ENCODE measurements at places on chromosomes 12 and 14.

DNA sequence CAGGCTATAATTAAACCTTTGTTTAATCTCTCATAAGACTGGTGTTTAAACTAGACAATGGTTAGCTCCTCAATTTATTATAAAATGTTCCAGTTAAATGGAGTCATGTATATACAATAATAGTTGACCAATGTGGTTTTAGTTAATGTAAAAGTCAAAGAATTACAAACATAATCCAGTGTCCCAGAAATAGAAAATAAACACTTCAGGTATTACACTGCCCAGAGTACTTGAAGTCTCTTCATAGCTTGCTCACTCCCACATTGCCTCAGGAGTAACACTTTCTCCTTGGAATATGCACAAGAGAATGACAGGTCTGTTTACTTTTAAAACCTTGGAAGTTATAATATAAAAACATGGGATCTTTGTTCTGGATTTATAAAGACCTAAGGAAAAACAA, 60.5 kb downstream of the SLC38A1 start:
- no peak for DNase-seq

DNA sequence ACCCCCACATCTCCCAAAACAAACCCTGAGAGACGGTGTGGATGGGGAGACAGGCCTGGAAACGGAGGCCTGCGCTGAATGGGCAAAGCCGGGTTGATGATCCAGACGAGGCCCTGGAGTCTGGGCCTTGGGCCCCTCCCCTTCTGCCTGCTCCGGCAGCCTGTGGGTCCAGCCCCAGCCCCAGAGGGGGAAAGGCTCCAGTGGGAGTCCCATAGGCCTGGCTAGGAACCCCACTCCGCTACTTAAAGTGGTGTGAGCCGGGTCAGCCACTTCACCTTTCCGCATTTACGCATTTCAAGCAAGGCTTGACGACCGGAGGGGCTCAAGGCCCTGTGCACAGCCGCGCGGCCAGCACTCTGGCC, 695 bp upstream of the TNFAIP2 start:
- no peak for DNase-seq

- no peak for DNase-seq
These were observed 8.4 kb upstream of the GLIPR1 start for GRCh38 chr12:75471902-75472890.

DNA sequence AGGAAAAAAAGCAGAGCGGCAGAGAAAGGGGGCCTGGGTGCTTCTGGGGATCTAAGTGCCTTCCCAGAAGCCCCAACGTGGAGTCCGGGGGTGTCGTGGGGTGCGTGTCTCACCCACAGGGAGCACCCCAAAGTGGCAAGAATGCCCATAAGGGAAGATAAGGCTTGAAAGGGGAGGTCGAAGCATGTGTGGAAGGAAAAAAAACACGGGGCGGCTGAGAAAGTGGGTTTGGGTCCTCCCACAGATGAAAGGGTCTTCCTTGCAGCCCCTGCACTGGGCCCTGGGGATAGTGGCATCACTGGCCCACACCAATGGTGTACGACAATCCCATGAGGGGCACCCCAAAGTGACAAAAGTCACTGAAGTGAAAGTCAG, 275.5 kb downstream of the ALG10 start:
- no peak for DNase-seq

- no peak for DNase-seq
These were observed 17.7 kb downstream of the STXBP6 start for GRCh38 chr14:25032092-25032784.

GRCh38 chr14:77302926-77303325, 17.8 kb downstream of the POMT2 start:
- no peak for DNase-seq

DNA sequence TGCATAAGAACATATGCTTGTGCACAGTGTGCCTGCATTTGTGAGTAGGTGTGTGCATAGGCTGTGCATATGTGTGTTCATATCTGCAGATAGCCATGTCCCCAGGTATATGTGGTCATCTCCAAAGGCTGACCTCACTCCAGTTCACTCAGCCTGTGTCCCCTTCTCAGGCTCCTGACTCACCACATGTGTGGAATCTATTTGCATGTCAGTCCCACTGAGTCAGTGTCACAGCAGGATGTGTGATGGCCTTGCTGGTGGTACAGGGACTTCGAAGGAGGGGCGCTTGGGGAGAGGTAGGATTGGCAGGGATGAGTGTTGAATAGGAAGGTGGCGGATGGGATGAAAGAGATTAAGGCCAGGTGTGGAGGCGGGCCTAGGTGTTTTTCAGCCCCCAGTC, 35.5 kb downstream of the KRT80 start:
- no peak for DNase-seq

- no peak for DNase-seq
These were observed 115.0 kb downstream of the CALM1 start for GRCh38 chr14:90511795-90512328.

DNA sequence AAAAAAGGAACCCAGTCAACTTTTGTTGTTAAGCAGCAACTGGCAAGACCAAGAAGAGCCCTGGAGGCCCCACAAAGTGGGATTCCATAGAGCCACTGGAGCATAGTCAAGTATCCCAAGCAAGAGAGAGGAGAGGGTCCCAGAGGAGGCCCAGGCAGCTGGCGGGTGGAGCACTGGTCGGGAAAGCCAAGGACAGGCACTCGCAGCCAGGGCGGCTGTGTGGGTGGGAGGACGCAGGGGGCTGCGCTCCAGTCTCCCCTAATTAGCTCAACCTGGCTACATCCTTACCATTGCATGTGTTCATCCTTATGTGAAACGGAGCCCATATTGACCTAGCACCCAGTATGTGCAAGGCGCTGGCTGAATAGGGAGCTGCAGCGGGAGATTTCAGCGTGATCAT, 18.3 kb upstream of the ZFP36L1 start:
- DNase-seq: no peak

- DNase-seq: peak; percentile 56
These were observed at the start of gene OGFOD2 for GRCh38 chr12:122974892-122975789. TSS of gene OGFOD2 (plus strand) at chr12:122975244. CDS start at chr12:122975252, 8 bp downstream.

GRCh38 chr12:6335451-6336078, 6.3 kb downstream of the TNFRSF1A start:
- no peak for DNase-seq

- DNase-seq: no peak
These were observed 90.6 kb downstream of the CIT start for GRCh38 chr12:119786539-119786938.

- DNase-seq: no peak
These were observed 6.0 kb downstream of the SPTB start for GRCh38 chr14:64873506-64874219.

GRCh38 chr12:21151184-21151583, 20.2 kb downstream of the SLCO1B1 start:
- DNase-seq: no peak

- no peak for DNase-seq
These were observed 83.5 kb downstream of the SLC25A47 start for GRCh38 chr14:100406505-100407131.

- no peak for DNase-seq
These were observed 105.8 kb downstream of the MNAT1 start for GRCh38 chr14:60840313-60840712.

- DNase-seq: no peak
These were observed 239.0 kb downstream of the SLC16A7 start for GRCh38 chr12:59834659-59835474.

- no peak for DNase-seq
These were observed at the start of gene SMIM41 for GRCh38 chr12:52079576-52080402. TSS of gene SMIM41 (plus strand) at chr12:52079704. CDS start at chr12:52079780, 76 bp downstream.

DNA sequence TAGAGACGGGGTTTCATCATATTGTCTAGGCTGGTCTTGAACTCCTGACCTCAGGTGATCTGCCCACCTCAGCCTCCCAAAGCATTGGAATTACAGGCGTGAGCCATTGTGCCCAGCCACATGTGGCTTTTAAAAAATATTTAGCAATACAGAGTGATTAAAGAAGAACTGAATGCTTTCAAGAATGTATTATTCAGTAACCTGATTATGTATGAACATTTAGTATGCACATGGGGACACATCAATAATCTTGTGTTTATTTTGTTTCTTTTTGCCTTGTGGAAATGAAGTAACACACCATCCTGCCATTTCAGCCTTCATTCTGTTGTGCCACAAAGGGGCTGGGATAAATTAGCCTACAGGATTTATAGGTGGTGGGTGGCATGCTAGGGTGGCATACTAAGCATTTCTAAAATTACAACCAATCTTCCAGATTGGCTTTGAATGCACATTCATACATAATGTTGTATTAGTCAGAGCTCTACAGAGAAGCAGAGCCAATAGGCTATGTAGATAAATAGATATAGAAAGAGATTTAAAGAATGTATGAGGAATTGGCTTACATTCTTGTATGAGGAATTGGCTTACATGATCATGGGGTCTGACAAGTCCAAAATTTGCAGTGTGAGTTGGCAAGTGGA, 25.5 kb upstream of the TXNRD1 start:
- DNase-seq: no peak

- DNase-seq: no peak
These were observed 14.4 kb downstream of the ART4 start for GRCh38 chr12:14828892-14829291.

GRCh38 chr14:64937821-64938193, 4.7 kb downstream of the GPX2 start:
- DNase-seq: no peak

DNA sequence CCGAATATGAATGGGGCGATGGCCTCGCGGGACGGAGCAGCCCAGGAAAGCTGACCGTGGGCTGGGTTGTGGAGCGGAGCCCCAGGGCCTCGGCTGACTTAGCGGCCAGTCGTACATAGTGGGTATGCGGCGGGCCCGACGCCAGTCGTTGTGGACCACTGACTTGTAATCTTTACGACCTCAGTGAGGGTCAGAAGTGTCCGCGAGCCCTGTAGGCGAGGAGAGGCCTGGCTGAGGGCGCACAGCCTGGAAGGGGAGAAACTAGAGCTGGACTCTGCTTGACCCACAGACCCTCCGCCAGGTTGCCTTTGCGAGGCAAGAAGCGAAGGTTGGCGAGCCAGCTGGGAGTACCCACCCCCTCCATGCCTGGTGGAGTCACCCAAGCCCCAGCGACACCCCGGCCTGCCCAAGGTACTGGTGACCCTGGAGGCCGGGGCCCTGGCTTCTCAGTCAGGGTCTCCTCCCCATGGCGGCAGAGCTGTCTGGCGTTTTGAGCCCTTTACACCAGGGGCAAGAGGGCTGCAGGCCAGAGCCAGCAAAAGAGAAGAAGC, 15.6 kb upstream of the DYNC1H1 start:
- no peak for DNase-seq

DNA sequence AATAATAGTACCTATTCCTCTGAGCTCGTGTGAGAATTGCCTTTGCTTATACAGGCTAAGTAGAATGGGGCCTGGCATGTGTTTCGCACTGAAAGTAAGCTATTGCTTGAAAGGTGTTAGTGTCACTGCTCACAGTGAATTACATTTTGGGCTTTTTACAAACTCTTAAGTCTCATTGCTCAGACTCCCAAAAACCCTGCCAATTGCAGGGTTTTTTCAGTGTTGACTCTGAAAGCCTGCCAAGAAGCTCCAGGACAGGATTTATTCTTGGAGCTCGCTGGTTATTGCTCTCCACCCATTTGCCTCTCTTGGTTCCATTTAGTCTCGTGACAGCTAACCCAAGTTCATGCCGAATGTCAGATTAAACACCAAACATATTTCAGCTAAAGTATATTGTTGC, 39.8 kb downstream of the NOPCHAP1 start:
- no peak for DNase-seq

GRCh38 chr14:100056964-100057795, 8.0 kb upstream of the EVL start:
- no peak for DNase-seq

GRCh38 chr12:42585154-42585840, 4.2 kb downstream of the PRICKLE1 start:
- DNase-seq: no peak

- DNase-seq: no peak
These were observed 1.2 kb downstream of the PPTC7 start for GRCh38 chr12:110581931-110582275.

GRCh38 chr12:83823386-83824045, 1089.1 kb downstream of the SLC6A15 start:
- no peak for DNase-seq

- DNase-seq: no peak
These were observed 66.3 kb downstream of the SCARB1 start for GRCh38 chr12:124797321-124797720.

DNA sequence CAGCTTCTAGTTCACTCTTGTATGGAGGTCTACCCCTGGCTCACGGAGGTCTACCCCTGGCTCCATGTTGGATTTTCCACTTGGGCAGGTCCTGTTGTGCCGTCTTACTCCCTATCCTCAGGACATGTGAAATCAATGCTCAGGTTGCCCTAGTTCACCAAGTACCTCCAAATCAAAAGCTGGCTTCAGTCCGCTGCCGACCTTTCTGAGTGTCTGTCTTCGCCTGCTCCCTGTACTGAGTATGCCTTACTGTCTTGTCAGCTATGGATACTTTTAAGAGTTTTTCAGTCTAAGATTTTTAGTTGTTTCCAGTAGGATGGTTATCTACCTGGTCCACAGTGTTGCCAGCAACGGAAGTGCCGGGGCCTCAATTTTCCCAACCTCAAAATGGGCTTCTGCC, 40.1 kb upstream of the BCL11B start:
- no peak for DNase-seq

GRCh38 chr12:19456176-19456575, 16.9 kb downstream of the AEBP2 start:
- no peak for DNase-seq

DNA sequence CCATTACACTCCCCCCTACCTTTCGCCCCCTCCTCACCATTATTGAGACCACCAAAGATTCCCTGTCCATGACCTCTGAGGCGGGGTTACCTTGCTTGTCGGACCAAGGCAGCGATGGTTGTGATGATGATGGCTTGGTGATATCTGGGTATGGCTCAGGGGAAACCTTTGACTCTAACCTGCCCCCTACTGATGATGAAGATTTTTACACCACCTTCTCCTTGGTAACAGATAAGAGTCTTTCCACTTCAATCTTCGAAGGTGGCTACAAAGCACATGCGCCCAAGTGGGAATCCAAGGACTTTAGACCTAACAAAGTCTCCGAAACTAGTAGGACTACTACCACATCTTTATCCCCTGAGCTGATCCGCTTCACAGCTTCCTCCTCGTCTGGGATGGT, 350.2 kb downstream of the DIO2 start:
- DNase-seq: no peak

All from omental fat pad (tissue), 4 donors.